ENCODE measurements at places on chromosomes 3 and 15.

- DNase-seq = no peak
Observed at GRCh38 chr3:16884748-16885592, at the start of gene PLCL2. Gene PLCL2 (plus strand): TSS chr3:16884955. CDS start chr3:16885040, 85 bp downstream.

- no peak for DNase-seq
Observed at GRCh38 chr3:71225002-71225684, 358.4 kb downstream of the FOXP1 start.

GRCh38 chr15:64144565-64145281, 6.8 kb upstream of the SNX22 start:
- DNase-seq = no peak

- DNase-seq = no peak
Observed at GRCh38 chr3:14475621-14476020, 64.5 kb downstream of the GRIP2 start.

GRCh38 chr15:76865548-76865991, 39.6 kb downstream of the SCAPER start:
- no peak for DNase-seq

GRCh38 chr15:38668898-38669391, 104.3 kb upstream of the RASGRP1 start:
- no peak for DNase-seq

DNA sequence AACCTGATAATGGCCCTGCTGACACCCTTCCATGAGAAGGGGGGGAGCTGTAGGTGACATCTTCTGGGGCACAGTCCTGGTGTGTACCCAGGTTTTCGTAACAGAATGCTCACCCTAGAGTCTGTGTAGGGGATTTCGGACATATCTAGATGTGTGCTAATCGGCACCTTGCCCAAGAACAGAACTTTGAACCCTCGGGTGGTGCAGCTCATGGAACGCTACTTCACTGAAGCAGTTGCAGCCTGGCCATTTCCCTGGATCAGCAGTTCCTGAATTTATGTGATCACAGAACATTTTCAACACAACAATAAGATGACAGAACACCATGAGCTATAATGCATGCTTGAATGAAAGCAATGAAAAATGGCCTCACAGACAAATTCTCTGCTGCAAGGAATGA, 57.5 kb upstream of the MUC13 start:
- DNase-seq = no peak

GRCh38 chr3:102183186-102183585, 251.6 kb upstream of the ZPLD1 start:
- no peak for DNase-seq

- no peak for DNase-seq
Observed at GRCh38 chr3:72031581-72031980, 246.6 kb upstream of the PROK2 start.

GRCh38 chr3:37770336-37770735, 91.3 kb upstream of the CTDSPL start:
- no peak for DNase-seq

DNA sequence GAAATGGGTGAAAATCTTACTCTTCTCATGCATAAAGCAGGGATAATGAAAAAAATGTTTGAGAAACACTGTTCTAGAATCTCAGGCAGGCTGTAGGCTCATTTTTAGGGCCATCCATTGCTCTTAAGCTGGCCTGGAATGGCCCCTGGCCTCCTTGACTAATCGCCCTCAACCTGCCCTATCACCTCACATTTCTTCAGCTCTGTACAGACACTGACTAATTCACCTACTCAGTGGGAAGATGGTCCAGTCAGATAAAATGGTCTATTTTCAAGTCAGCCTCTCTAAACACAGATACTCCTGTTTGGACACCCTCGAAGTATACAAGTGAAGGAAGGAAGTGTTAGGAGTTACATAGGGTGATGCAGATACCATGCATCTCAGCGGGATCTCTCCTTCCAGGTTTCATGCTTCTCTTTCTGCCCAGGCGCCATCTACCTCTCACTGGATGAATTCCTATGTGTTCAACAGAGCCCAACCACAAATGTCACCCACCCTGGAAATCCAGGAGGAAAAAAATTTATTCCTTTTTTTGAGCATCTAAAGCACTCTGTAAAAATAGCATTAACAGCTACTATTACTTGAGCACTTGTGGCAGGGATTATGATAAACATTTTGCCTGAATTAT, 12.1 kb downstream of the FMN1 start:
- DNase-seq = no peak

DNA sequence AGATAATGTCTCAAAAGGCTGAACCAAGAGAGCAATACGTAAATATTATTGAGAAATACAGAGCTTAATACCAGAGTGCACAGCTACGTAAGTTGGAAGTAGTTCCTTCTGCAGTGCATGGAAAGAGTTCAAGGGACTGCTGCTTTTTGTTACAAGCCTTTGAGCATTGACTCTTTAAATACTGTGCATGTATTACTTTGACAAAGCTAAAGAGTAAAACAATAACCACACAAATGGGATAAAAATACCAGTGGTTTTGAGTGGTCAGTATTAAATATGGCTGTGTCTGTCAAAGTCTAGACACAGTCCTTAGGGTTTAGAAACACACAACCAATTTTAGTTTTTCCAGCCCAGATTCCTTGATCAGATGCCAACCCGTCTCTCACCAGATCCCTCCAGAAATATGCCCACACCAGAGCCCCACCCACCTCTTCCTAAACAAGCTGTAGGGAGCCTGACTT, 62.1 kb downstream of the SSR3 start:
- DNase-seq = no peak

GRCh38 chr3:48709051-48709461, 8.0 kb downstream of the IP6K2 start:
- DNase-seq = no peak

GRCh38 chr3:31936420-31937060, 44.5 kb downstream of the OSBPL10 start:
- DNase-seq = no peak

DNA sequence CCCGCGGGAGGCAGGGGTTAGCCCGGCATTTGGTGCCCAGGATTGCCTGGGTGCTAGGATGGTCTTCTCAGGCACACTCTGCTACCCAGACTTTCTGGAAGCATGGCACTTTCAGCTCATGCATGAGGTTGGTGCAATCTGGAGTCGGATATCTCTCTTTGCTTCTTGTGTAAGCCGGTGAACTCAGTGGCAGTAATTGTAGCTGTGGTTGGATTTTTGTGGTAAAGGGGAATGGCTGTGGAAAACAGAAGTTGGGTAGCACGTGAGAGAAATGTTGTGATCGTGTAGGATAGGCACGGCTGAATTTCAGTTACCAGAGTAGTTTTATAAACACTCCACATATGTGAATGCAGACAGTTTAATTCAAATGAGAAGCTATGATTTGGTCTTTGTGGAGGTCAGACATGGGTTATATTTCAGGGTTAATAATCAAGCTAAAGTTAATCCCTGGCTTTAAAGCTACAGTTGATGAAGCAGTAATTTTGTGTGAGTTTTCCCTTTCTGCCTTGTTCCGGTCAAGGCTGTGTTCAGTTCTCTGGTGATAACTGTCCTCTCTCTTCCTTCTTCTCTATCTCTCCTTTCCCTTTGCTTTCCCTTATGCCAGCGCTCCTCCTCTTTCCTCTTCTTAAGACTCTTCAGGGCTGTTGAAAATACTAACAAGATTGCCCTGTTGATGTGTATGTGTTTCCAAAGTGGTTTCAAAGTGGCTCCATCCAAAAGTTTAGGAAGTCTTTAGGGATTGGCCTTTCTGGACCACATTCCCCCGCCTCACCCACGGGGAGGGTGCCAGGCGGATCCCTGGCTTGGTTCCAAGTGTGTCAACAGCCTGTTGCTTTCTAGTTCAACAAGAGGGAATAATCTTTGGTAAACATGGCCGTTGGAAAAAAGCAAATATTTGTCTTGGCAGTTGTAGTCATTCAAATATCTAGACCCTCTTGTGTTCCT, 404.6 kb upstream of the C2CD4B start:
- DNase-seq = peak; percentile 96

- DNase-seq = peak; percentile 43
Observed at GRCh38 chr3:67357610-67358458, 296.6 kb downstream of the SUCLG2 start.

- DNase-seq = no peak
Observed at GRCh38 chr15:88613074-88613944, 7.8 kb upstream of the AEN start.

GRCh38 chr3:12750223-12750622, 8.8 kb downstream of the TMEM40 start:
- peak; percentile 61 for DNase-seq

DNA sequence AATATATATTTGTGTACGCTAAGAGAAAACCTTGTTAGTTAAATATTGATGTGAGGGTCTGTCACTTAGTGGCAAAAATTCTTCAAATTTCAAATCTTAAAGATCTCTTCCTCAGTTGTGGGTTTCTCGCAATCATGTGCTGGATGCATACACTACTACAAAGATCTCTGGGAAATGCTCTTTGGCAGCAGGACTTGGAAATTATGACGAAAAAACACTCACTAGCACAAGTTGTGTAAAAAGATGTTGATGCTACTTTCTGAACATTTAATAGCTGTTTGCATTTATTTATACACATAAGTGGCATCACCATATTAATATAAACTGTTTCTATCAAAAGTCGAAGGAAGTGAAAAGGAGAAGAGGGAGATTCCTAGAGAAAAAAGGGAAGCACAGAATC, 10.8 kb upstream of the NANOGP8 start:
- no peak for DNase-seq

DNA sequence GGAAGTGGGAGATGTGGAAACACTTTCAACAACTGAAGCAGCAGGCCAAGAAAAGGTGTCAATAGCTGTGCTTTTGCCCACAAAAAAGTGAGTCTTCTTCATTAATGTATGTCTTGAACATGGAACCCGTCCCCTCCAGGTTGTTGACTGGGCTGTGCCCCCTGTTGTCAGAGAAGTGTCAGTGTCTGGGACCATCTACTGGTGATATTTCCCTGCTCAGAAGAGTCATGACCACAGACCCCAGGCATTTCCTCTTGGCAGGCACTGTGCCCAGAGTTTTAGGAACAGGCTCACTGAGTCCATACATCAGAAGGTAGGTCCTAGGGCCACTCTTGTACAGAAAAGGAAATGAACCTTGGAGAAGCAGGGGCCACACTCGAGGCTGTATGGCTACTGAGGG, 54.8 kb upstream of the LARS2 start:
- DNase-seq = no peak

DNA sequence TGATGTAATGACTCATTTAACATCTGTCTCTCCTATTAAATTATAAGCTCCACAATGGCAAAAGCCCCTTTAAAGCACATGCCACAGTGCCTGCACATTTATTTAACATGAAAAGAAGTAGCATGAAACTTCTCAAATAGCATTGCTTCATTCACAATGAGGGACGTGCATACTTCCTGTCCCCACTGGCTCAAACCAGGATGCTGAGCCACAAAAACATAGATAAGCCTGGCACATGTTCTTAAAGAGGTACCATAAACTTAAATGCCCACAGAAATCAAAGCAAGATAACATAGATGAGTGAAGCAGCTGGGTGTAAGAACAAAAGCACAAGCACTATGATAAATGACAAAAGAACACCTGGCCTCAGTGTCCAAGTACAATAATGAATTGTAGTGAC, 3.8 kb downstream of the TP53BP1 start:
- no peak for DNase-seq

GRCh38 chr3:38738630-38739395, 77.2 kb downstream of the SCN10A start:
- peak; percentile 17 for DNase-seq

GRCh38 chr3:20097015-20097414, 56.8 kb downstream of the KAT2B start:
- DNase-seq = no peak

DNA sequence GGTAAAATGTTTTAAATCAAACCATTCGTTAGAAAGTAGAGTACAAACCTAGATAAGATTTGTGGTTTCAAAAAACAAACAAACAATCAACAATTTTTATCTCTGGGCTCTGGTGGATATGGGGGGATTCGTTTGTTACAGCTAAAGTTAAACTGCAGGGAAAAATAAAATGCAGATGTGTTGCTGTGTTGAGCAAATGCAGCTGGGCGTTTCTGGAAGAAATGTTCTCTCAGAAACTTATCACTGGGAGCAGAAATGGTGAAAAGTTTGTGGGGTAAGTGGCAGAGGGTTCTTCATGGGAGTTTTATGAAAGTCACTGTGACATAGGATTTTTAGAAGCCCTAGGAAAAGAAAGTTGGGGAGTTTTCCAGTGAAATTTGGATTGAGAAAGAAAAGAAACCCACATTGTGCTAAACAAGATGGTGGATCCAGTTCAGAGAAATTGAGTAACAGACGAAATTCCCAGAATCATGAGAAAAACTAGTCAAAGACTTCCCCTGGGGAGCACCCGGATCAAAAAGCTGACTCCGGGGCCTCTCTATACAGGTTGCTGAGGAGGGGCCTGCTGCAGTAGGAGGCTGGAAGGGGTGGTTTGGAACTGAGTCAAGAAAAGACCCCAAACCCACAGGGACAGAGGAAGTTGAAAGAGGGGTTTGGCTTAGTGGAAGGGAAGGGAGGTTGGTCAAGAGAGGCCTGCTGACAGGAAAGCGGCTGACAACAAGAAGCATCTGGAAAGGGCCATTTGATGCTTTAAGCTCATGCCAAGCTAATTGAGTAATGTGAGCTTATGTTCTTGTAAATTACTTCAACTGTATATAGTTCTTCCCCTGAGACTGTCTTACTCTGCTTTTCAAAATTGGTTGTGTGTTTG, 108.7 kb downstream of the RARB start:
- DNase-seq = no peak

- DNase-seq = no peak
Observed at GRCh38 chr15:67137951-67138848, 72.8 kb downstream of the SMAD3 start.

- DNase-seq = no peak
Observed at GRCh38 chr3:36964817-36965216, 20.0 kb upstream of the TRANK1 start.

GRCh38 chr15:82043796-82044372, 1.9 kb downstream of the MEX3B start:
- no peak for DNase-seq

DNA sequence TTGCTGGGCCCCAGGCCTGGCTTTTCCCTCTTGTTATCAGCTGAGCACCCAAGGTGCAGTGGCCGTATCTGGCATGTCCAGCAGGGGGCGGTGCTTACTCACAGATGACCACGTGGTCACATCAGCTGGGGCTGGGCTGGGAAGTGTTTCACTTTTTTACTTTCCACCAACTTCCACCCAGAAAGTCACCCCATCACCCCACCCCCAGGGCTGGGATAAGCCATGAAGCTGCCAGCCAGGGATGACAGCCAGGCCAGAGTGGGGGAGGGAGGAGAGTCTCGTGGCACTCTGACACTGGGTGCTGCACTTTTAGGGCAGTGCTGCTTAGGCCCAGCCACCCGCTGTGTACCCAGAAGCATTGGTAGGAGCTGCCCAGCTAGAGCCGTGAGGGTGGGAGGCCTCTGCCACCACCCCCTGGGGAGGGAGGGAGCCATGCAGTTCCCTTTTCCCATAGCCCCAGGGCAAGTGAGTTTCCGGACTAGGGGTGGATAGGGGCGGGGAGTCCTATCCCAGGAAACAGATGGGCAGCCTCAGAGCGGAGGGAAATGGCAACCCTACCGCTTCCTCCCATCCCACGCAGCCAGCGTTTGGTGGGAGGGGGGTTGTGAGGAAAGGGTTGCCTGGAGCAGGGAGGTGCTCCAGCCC, 6.1 kb downstream of the PPCDC start:
- peak; percentile 60 for DNase-seq

GRCh38 chr3:117477214-117477755, 767.7 kb downstream of the TUSC7 start:
- DNase-seq = no peak
